Forelimb muscle (tissue), 1 donor: ENCODE measurements at places on chromosomes 3 and 15. TPM values are rescaled to one million over a fixed set of nuclear protein-coding genes. Genes with fewer than 3 reads are reported as not detected.

DNA sequence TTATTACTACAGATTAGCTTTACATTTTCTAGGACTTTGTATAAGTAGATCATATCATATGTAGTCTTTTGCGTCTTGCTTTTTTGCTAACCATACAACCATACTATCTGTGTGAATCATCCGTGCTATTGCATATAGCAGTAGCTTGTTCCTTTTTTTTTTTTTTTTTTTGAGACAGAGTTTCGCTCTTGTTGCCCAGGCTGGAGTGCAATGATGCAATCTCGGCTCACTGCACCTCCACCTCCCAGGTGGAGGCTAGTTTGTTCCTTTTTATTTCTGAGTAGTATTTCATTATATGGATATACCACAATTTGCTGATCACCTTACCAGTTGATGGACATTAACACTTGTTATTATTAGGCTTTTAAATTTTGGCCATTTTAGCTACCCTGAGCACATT, 54.5 kb upstream of the TBL1XR1 start:
- no peak for DNase-seq

Gene HRH1
- 3.0 TPM for polyA plus RNA-seq

DNA sequence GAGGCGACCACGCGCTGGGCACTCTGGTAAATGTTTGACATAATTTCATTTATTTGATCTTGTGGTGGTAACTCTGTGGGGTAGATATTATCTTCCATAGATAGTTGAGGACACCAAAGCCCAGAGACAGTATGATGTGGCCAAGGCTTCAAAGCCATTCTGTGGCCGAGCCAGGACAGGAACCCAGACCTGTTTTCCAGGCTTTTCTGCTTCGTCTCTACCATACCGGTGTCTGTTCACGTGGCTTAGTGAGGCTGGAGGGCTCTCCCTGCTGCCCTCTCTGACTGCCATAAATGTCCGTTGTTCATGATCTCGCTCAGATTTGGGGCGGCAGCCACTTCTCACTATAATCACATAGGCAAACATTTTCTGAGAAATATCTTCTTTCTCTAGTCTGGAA, 134.7 kb downstream of the PEX5L start:
- DNase-seq: no peak

DNA sequence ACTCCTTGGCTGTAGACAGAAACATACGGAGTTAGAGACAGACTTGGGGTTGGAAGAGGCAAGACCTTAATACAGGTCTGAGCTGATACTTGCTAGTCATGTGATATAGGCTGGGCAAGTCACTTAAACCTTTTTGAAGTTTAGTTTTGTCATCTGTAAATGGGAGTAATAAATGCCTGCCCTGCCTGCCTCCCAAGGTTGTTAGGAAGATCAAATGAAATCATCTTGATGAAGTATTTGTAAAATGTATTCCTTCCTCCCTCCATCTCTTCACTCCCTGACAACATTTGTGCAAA, 2.9 kb downstream of the PXK start:
- DNase-seq: no peak

DNA sequence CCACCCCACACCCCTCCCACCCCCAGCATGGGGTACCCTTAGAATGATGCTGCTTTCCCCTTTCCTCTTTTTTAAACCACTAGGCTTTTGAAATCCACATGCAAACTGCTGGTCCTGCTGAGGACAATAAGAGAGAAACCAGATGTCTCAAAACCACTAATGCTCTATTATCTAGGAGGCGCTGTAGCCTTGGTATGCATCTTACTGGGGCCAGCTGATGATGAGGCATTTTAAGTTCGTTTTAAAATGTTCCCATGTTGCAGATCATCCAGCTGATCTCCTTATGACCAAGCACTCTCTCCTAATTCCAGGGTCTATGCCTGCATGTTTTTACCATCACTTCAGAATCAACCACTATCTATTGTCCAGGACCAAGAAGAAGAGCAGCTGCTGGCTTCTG, 1.3 kb downstream of the NME9 start:
- DNase-seq: no peak

GRCh38 chr3:17044855-17045254, 160.1 kb downstream of the PLCL2 start:
- no peak for DNase-seq

DNA sequence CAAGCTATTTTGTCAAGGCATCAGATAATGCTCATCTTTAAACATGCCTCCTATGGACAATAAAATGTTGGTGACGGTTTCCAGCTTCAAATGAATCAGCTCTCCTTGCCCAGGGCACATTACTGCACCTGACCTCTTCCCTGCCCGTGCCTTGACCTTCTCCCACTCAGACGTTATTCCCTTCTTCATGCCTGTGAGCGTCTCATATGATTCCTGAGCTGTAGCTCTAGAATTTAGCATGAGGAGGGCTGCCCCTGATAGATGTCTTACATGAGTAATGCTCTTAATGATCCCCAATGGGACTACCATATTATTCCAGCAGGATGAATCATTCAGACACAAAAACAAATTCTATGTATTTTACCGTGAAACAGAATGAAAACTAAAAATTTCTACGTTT, 762.7 kb downstream of the ROBO1 start:
- no peak for DNase-seq

Gene CAMP
- polyA plus RNA-seq: 1.5 TPM

- no peak for DNase-seq
Observed at GRCh38 chr3:194095464-194095863, 40.5 kb upstream of the HES1 start.
